Mammary epithelial cell (primary cell): ENCODE measurements at places on chromosomes 2 and 18. TPM values are rescaled to one million over a fixed set of nuclear protein-coding genes. Genes with fewer than 3 reads are reported as not detected.

Gene ASNSD1
- total RNA-seq: 24.2 and 24.9 TPM in 2 replicates

Gene DSG4
- total RNA-seq: 0.28 TPM in 1 of 2 replicates, not detected in the other

DNA sequence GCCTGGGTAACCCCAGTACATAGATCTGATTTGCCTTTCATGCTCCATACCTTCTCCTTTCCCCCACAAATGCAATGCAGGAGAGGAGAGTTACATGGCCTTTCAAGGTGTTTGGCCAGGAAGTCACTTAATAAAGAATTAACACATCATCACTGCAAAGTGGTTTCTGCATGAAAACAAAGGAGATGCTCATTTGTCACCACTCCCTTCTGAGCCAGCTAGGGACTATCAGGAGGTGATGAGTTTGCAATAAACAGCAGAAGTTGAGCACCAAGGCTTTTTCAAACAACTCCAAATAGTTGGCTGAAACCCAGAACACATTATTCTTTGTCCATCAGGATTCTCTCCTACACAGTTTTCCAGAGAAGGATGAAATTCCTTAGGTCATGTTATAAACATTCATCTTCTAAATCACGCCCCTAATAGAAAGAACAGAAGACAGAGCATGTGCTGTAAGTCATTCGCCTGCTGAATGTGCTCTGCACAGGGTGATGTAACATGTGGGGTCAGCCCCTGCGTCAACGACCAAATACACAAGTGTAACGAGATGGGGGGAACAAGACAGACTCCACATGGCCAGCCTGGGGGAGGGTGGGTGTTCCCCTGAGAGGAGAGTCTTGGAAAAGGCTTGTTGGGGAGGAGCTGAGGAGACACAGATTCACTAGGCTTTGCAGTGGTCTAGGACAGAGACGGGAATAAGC, 87.3 kb upstream of the RMDN2 start:
- DNase-seq: no peak

Gene BCL11A
- 8.5 TPM for total RNA-seq

DNA sequence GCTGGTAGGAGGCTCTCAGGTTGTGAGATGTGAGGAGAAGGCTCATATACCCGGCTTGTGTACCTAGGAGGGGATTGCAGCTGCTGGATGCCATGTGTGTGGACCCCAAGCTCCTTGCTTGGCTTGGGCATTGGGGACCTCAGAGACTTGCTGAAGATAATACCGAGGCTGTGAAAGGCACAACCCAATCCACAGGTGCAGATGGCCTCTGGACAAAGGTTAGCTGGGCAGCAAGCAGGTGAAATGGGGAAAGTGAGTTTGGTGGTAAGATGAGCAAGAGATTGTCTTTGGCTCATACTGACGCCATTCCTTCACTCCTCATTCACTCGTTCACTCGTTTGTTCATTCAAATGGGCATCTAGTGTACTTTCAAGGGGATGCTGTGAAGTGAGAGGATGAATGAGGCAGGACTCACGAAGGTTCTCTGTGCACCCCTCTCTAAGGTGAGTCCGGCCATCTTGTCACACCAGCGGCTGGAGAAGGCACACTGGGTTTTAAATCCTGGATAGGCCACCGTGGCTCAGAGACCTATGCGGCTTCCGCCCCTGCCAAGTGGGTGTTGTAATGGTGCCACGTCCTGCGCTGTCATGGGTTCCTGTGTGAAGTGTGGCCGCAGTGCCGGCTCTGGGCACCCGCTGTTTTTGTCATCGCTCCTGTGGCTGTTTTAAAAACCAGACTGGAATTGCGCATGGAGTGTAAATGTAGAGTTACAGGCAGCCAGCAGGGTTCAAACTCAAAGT, 13.7 kb downstream of the FBLN7 start:
- no peak for DNase-seq

DNA sequence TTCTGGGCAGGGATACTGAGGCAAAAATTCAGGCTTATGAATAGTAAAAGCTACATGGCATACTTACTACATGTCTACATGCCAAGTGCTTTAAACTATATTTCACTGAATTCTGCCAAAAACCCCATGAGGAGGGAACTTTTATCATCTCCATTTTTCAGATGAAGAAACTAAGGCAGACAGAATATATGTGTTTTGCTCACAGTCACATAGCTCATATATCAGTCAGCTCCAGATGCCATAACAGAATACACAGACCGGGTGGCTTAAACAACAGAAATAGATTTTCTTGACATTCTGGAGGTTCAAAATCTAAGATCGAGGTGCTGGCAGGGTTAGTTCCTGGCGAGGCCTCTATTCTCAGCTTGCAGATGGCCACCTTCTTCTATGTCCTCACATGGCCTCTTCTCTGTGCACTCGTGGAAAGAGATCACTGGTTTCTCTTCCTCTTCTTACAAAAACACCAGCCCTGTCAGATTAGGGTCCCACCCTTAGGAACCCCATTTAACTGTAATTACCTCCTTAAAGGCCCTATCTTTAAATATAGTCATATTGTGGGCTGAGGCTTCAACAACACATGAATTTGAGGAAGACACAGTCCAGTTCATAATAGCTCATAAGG, 27.1 kb upstream of the CREB1 start:
- DNase-seq: no peak

Gene MPP4
- 0.16 and 0.59 TPM in 2 replicates for total RNA-seq

- DNase-seq: no peak
Observed at GRCh38 chr2:238469155-238469554, 42.4 kb downstream of the ASB1 start.

GRCh38 chr18:74265546-74266098, 26.1 kb downstream of the CYB5A start:
- DNase-seq: no peak

DNA sequence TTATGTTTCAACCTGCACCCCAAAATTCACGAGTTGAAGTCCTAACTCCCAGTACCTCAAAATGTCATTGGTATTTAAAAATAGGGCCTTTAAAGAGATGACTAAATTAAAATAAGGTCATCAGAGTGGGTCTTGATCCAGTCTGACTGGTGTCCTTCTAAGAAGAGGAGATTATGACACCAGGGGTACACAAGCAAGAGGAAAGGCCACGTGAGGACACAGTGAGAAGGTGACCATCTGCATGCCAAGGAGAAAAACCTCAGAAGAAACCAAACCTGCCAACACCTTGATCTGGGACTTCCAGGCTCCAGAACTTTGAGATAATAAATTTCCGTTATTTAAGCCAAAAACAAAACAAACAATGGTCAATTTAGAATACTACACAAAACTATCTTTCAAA, 22.6 kb downstream of the ROCK2 start:
- DNase-seq: no peak

- DNase-seq: no peak
Observed at GRCh38 chr2:209146682-209147320, 277.0 kb upstream of the MAP2 start.

DNA sequence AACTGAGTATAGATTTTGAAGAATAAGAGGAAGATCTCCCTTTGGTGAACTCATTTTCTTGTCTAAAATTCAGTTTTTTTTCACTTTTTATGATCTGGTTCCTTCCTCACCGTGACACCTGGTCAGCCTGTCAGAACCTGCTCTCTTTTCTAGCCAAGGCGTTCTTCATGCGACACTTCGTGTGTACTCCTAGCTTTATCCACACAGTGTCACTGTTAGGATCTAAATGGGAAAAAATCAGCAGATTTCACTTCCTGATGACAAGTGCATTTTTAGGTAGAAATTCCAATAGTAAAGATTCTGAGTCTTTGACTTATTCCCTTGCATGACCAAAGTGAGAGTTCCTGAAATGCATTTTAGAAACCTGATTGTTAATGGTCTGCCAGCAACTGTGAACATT, 89.8 kb downstream of the KLHL14 start:
- no peak for DNase-seq

Gene IL1B
- total RNA-seq: 219 and 305 TPM in 2 replicates

Gene YES1
- 76.9 and 79.9 TPM in 2 replicates for total RNA-seq

GRCh38 chr2:134306521-134306920, 52.6 kb downstream of the MGAT5 start:
- DNase-seq: peak; percentile 54

Gene LDLRAD4
- total RNA-seq: not detected in 2 replicates

Gene MYO7B
- not detected for total RNA-seq
